Inflammatory macrophage treated with lipopolysaccharide for 1 hour (primary cell): ENCODE measurements at places on chromosomes 12 and 14.

- DNase-seq, result no peak
These were observed 4.0 kb upstream of the NUAK1 start for GRCh38 chr12:106142591-106143261.

GRCh38 chr14:87998482-87998881 lies 5.5 kb upstream of the GALC start:
- DNase-seq, result no peak

- peak; percentile 6 for DNase-seq
These were observed 14.4 kb downstream of the ART4 start for GRCh38 chr12:14828892-14829291.

DNA sequence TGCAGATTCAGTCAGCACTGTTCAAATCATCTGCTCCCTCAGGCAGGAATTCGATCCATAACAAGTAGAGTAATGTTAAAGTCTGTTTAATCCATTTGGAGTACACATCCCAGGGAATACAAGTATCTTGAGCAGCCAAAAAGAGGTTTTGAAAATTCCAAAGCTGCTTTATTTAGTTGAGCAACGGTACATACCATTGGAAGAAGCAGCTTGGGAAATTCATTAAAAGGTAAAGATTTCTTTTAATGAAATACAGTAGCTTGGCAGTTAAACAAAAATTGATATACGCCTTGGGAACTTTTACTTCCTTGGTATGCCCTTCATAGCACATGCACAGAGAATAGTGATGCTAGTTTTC lies 153.8 kb downstream of the LRIG3 start:
- no peak for DNase-seq

- DNase-seq, result no peak
These were observed 40.4 kb downstream of the CAPS2 start for GRCh38 chr12:75289753-75290152.

DNA sequence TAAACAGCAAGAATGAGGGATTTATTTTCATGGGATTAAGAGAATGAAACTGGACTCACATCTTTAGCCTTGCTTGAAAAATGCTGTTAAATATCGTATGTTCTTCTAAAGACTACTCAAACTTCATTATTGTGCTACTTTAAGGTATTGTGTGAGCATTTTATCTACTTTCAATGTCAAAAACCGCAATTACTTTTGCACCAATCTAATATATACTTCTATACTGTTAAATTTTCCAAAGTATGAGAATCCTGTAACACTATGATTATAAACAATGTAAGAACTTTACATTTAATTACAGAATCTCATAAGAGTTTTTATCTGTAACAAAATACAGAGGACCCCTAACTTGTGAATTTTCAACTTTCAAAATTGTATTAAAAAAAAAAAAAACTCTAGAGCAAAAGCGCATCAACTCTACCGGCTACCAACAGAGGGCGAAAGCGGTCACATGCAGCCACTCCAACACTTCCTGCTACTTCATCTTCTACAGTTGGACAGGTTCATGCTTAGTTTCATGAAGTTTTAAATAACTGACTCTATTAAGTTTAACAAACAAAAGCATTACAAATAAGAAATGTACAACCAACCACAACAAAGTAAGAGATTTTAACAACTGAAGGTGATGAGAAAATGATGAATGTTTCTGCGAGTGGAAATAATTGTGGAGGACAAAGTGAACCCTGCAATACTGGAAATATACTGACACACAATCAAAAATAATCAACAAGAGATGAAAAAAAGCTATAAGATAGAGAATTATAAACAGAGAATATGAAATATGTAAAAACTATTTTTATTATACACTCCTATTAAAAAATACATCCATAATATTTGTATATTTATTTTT lies 210.9 kb downstream of the MED13L start:
- DNase-seq, result no peak

DNA sequence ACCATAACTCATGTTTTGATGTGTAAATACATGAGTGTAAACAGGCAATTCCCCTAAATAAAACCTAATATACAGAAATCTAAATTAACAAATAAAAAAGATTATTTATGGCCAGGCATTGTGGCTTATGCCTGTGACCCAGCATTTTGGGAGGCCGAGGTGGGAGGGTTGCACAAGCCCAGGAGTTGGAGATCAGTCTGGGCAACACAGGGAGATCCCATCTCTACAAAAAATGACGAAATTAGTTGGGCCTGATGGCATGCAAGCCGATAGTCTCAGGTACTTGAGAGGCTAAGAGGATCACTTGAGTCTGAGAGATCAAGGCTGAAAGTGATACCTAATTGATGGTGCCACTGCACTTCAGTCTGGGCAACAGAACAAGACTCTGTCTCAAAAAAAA lies 48.7 kb downstream of the BCAT1 start:
- peak; percentile 40 for DNase-seq

DNA sequence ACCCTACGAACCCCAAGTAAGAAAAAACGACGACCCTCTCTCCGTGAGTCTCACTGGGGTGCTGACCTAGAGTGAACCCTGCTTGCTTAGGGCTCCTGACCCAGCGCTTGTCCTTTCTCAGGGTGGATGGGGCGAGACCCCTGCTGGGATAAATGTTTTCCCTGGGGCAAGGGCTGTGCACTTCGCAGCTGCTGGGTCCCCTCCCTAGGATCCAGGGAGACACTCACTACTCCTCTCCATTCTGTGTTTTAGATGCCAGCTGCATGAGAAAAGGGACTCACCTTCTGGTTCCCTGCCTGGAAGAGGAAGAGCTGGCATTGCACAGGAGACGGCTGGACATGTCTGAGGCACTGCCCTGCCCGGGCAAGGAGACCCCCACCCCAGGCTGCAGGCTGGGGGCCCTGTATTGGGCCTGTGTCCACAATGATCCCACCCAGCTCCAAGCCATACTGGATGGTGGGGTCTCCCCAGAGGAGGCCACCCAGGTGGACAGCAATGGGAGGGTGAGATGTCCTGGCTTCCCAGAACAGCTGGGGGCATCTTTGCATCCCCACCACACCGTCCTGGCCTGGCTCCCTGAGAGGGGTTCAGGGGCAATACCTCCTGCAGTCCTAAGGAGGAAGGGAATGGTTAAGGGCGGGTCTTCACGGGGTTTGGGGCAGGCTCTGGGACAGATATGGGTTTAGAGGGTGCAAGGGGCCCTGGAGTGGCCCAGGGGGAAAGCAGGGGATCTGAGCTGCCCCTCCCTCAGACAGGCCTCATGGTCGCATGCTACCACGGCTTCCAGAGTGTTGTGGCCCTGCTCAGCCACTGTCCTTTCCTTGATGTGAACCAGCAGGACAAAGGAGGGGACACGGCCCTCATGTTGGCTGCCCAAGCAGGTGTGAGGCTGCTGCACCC lies 663 bp downstream of the ANKRD33 start:
- no peak for DNase-seq

GRCh38 chr12:130847112-130847511 lies 8.1 kb upstream of the STX2 start:
- DNase-seq, result peak; percentile 90

- no peak for DNase-seq
These were observed 90.5 kb downstream of the SLC2A13 start for GRCh38 chr12:40015345-40015744.

DNA sequence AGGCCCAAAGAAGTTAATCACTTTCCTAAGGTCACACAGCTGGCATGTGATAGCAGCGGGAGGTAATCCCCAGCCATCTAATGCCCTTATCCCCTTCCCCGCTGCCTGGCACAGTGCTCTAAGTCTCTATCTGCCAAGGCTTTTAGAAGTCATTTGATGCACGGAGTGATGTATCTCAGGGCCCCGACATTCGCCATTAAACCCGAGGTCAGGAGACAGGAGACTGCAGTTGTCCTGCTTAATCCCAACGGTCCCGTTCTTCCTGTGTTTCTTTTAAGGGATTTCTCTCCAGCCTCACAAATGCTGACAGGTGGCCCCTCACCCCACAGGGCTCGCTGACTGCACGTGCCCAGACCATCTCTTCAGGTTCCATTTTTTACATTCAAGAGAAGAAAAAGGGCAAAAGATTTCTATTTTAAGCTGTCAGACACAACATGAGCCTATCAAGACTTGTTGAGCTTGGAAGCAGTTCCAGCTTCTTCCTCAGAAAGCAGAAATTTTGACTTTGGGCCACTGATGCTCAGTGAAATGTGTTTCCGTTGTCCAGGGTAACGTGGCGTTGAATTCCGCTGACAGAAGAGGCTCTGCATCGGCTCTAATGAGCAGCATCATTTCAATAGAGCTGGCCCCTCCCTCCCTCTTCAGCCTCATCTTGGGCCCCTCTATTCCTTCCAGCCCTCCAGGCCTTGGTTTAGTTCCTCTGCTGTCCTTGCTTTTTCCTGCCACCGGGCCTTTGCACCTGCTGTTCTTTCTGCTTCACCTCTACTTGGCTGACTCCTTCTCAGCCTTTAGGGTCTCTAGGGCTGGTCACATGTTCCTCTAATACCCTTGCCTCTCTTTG lies 171.5 kb downstream of the CHST11 start:
- no peak for DNase-seq

GRCh38 chr14:57508756-57509155 lies 15.1 kb upstream of the CCDC198 start:
- no peak for DNase-seq

GRCh38 chr12:24230061-24230701 lies 280.7 kb upstream of the SOX5 start:
- DNase-seq, result no peak

GRCh38 chr12:30457621-30458289 lies 237.9 kb downstream of the IPO8 start:
- no peak for DNase-seq

GRCh38 chr12:91215940-91216454 lies 33.4 kb upstream of the DCN start:
- no peak for DNase-seq

DNA sequence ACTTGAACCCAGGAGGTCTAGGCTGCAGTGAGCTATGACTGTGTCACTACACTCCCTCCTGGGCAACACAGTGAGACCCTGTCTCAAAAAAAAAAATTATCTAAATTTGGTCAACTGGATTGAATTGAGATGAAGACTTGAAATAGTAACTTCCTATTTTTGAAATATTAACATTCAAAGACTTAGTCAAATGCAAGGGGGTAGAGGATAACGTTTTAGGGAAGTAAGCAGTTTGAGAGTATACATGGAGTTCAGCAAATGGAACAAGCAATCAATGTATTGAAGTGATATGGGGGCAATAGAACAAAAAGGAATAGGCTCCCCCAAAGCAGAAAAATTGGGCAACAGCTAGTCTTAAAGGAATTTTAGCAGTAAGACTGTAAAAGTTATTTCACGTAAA lies 4.6 kb upstream of the MFAP5 start:
- DNase-seq, result peak; percentile 42

DNA sequence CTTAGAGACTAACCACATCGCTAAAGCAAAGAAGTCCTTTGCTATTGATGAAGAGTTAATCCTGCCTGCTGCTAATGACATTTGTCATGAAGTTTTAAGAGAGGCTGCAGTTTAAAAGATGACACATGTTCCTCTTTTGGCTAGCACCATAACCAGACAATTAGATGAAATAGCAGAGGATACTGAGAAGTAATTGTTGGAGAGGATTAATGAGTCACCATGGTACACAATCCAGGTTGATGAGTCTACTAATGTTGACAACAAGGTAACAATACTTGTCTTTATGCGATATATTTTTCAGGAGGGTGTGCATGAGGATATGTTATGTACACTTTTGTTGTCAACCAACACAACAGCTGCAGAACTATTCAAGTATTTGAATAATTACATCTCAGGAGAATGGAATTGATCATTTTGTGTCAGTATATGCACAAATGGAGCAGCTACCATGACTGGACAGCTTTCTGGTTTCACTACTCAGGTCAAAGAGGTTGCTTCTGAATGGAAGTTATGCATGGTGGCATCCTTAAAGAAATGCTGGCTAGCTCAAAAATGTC lies 56.7 kb downstream of the LRRIQ1 start:
- DNase-seq, result no peak

GRCh38 chr14:80427101-80427500 lies 215.8 kb upstream of the DIO2 start:
- no peak for DNase-seq

GRCh38 chr14:36829547-36829946 lies 167.9 kb downstream of the PAX9 start:
- no peak for DNase-seq

DNA sequence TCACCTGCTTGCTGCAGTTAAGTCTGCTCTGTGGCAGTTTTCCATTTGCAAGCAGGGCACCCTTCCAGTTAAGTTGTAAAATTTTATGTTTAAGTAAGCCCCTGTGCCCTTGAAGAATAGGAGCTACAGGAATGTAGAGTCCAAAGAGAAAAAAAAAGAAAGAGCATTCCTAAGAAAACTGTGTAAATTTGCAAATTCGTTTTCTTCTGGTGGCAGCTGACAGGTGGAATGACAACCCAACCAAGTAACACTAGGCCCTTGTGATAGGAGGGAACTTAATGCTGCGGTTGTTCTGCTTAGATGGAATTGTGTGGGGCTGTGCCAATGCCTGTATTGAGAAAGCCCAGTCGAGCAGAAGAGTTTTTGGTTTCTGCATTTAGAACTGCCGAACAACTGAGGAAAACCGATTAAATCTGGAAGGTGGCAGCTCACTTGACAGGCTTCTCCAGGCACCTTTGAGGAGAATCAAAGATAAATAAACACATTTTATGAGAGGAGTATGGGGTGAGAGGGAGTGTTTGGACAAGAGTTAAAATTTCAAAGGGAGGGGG lies 280.0 kb downstream of the RAD51B start:
- DNase-seq, result no peak

- peak; percentile 43 for DNase-seq
These were observed 13.0 kb upstream of the LEMD3 start for GRCh38 chr12:65156366-65156841.

GRCh38 chr12:77878901-77879300 lies 48.2 kb downstream of the NAV3 start:
- no peak for DNase-seq

GRCh38 chr14:90651271-90651804 lies 164.9 kb downstream of the TTC7B start:
- no peak for DNase-seq

DNA sequence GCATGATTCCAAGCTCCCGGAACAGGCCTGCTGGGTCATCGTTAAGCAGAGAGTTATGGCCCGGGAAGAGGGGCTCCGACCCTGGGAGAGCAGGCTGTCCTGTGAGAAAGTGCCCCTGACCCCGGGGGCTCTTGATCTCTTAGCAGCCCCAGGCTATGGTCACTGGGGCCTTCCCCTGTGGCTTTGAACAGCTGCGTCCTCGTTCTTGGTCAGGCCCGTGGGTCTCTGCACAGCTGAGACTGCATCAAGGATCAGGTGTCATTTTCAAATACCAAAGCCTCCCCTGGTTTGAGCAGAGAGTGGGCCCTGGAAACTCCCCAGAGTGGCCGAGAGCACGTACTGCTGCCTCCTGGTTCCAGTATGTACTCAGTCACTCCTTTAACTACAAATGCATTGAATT lies 114.8 kb downstream of the ESRRB start:
- no peak for DNase-seq

DNA sequence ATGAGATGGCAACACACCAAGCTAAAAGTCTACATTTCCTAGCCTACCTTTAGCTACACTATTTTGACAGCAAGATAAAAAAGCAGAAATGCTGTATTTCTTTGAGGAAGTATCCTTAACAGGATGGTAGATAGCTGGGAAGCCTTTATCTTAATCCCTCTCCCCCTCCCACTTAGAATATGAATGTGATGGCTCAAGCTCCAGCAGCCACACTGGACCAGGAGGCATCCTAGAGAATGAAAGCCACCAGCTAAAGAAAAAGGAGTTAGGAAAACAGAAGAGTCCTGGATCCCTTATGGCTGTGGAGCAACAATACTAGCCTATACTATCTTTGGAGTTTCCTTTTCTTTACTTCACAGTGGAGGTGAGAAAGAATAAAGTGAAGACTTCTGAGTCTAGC lies 15.1 kb downstream of the NAP1L1 start:
- no peak for DNase-seq
